ENCODE measurements at places on chromosomes 12 and 14.

GRCh38 chr12:131387281-131388163, 323.4 kb upstream of the SFSWAP start:
- DNase-seq = peak; percentile 81

DNA sequence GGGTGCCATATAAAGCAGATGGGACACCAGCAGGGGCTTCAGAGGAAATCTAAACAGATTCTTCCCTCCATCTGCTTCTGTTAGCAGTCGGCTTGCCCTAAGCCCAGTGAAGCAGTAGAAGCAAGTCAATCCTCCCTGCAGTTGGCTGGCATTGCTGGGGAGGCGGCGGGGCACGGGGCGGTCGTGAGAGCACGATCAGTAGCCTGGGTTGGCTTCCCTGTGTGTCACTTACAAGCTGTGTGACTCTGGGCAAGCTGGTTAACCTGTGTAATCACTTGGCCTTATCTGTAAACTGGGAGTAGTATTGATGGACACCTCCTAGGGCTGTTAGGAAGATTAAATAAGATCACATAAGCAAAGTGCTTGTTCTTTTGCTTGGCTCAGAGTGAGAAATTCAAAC, 19.4 kb downstream of the MYRFL start:
- no peak for DNase-seq

- DNase-seq = peak; percentile 84
These were observed 28.1 kb downstream of the CBX5 start for GRCh38 chr12:54251667-54252284.

- no peak for DNase-seq
These were observed 103.1 kb upstream of the MDM1 start for GRCh38 chr12:68435299-68435637.

GRCh38 chr14:90645842-90646443, 170.3 kb downstream of the TTC7B start:
- DNase-seq = no peak

GRCh38 chr12:131378176-131378842, 332.6 kb upstream of the SFSWAP start:
- DNase-seq = no peak

- DNase-seq = no peak
These were observed 105.8 kb downstream of the BMP4 start for GRCh38 chr14:53850714-53851296.

DNA sequence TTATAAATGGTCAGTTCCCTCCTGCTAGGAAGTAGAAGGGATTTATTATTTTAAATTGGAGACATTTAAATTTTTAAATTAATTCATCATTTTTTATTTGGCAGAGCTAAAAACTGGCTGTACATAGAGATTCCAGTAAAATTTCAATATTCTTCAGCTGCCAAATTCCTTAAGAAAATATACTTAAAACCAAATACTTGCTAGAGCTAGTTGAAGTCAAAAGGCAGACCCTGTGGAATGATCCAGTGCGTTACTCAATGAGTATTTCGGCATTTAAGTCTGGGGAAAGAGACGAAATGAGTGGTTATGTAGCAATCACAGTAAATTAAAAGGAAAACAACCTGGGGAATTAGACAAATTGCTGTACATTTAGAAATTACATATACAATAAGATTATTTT, 1104.7 kb downstream of the SLC6A15 start:
- no peak for DNase-seq

All from osteoblast (primary cell).